HuH-7.5 (cell line): ENCODE measurements at places on chromosomes 11 and 22.

- no peak for DNase-seq
Measured at GRCh38 chr11:126800009-126800408, 200.6 kb downstream of the KIRREL3 start.

DNA sequence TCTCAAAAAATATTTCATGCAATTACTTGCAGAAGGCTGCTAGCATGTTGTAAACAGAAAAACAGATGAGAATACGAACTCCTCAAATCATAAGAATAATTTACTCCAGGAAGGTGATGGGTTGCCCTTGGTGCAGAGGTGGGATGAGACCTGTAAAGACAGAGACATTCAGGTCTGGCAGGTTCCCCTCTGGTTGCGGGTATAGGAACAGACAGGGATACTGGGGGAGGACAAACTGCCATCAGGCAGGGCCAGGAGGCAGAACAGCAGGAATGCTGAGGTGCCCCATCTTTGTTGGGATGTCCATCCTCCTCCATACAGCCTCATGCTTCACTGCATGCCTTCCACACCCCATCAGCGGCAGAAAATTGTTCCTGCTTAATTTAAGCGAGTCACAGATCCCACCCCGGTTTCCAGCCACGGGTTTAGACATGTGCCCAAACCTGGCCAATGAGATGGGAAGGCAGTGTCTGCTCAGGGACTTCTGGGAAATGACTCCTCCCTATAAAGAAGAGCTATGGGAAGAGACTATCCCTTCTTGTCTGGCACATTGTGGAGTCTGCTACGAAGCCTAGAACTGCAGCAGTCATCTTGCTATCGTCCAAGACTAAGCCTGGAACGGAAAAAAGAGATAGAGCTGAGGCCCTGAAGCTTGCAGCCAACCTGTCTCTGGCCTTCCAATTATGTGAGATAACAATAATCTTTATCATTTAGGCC is 23.1 kb upstream of the IRAG1 start:
- no peak for DNase-seq

- DNase-seq, result no peak
Measured at GRCh38 chr11:97702951-97703350, 1313.1 kb downstream of the JRKL start.

DNA sequence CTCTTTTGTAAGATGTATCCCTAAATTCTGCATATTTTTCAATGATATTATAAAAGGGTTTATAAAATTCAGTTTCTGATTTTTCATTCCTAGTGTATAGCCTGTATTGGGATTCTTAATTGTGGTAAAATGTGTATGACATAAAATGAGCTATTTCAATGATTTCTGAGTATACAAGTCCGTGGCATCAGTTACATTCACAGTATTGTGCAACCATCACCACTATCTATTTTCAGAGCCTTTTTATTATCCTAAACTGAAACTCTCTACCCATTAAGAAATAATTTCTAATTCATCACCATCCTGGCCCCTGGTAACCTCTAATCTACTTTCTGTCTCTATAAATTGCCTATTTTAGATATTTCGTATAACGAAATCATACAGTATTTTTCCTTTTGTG is 39.8 kb downstream of the EIF3F start:
- DNase-seq, result no peak

- DNase-seq, result no peak
Measured at GRCh38 chr11:6354651-6355485, 34.6 kb upstream of the CAVIN3 start.

DNA sequence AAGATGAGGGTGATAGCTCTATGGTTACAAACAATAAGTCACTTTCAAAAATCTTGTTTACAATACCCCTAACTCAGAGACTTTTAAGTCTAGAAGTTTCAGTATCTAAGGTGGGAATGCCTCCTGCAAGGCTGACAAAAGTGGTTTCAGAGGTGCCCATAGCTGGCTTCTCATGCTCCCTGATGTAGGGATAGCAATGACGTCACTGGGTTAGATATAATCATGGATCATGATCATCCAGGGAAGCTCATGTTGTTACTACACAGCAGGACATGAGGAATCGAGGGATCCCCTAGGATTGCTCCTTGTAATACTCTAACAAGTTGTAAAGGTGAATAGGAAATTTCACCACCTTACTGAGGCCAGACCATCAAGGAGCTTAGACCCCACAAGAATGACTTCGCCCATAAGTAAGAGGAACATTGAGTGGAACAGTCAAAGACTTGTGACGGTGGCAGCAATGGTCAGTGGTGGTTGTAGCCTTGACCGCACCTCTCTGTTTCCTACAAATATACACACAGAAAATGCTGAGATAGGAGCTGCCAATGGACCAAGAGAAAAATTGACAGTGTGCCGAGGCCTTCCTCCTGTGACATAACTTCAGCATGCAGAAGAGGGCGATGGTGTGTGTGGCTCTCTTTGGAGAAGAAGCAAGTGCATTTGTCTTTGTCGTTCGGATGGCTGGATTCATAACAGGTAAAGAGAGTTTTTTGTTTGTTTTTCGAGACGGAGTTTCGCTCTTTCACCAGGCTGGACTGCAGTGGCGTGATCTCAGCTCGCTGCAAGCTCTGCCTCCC is 15.6 kb downstream of the APOL4 start:
- no peak for DNase-seq

GRCh38 chr11:37456746-37457145 is 858.7 kb upstream of the RAG2 start:
- no peak for DNase-seq

DNA sequence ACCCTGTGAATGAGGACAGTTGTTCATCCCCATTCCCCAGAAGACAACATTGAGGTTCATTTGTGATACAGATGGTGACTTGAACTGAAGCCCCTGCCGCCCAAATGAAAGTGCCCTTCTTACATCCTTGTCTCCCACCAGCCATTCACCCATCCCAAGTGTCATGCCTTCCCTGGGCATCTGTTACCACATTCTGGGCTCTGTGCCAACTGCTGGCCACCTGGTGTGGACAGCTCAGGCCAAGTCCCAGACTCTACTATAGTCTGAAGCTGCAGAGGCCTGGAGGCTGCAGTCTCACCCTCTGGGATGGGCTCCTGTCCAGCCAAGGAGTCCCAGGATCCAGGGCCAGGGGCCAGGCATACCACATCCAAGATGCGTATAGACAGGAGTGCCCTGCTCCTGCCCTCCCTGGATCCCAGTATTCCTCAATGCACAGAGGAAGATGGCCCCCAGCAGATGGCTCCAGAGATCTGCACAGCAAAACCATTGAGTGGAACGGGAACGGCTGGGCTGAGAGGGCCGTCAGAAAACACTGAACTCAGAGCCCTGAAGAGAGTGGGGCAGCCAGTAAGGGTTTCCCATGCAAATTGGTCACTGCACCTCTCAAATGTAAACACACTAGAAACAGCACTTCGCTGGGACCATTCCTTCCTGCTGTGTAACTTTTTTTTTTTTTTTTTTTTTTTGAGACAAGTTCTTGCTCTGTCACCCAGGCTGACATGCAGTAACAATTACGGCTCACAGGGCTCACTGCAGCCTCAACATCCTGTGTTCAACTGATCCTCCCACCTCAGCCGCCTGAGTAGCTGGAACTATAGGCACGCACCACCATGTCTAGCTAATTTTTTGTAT is 22.8 kb downstream of the ARRB1 start:
- DNase-seq, result peak; percentile 59

DNA sequence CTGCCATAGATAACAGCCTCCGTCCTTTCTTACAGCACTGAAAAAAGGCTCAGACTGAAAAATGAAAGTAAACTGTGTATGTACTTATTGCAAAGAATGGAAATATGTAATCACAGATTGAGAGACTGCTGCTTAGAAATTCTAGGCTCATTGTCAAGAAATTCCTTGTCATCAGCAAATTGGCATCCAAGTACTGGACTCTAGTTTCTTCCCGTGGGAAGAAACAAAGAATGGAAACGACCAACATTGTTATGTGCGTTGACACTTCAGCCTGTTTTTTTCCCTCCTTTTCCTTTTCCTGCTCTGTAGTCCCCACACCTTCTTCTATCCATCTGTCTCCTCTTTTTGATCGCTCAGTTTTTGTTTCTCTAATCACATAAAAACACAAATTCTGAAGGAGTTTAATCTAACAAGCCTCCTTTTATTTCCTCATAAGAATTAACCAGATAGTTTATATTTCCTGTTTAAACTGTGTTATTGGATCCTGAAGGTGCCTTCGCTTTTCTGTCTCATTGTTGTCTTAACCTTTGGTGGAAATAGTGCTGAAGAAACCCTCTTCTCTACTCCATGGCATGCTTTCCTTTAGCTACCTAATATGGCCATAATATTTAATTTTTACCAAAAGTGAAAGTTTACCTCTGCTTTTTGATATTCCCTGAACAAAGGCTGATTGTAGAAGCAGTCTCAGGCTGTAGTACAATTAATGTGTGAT is 20.0 kb upstream of the CASP12 start:
- no peak for DNase-seq

GRCh38 chr11:1050581-1051355 is 14.2 kb upstream of the MUC6 start:
- DNase-seq, result peak; percentile 91

GRCh38 chr22:22759371-22759770 is 115.0 kb downstream of the GGTLC2 start:
- no peak for DNase-seq

GRCh38 chr22:50567721-50568252 is 5.1 kb upstream of the SYCE3 start:
- DNase-seq, result no peak

- DNase-seq, result no peak
Measured at GRCh38 chr22:45314786-45315185, 5.1 kb downstream of the FAM118A start.

DNA sequence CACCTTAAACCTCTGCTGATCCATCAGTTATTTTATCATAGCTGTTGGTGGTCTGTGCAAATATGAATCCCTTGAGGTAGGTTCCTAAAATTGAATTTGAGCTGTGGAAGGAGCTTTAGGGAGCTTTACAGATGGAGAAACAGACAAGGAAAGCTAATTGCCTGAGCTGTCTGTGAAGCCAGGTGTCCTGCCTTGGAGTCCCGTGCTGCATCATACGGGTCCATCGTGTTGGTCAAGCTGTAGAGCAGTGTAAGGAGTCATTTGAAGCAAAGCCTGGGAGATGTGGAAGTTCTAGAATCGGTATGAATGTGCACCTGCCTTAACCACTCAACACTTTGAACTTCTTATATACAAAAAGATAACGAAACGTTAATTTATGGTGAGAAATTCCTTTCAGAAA is 1.0 kb downstream of the POLA2 start:
- DNase-seq, result no peak

- peak; percentile 31 for DNase-seq
Measured at GRCh38 chr11:59429924-59430516, 3.8 kb upstream of the OR5A2 start.

GRCh38 chr11:693887-694562 is 997 bp downstream of the DEAF1 start:
- no peak for DNase-seq

DNA sequence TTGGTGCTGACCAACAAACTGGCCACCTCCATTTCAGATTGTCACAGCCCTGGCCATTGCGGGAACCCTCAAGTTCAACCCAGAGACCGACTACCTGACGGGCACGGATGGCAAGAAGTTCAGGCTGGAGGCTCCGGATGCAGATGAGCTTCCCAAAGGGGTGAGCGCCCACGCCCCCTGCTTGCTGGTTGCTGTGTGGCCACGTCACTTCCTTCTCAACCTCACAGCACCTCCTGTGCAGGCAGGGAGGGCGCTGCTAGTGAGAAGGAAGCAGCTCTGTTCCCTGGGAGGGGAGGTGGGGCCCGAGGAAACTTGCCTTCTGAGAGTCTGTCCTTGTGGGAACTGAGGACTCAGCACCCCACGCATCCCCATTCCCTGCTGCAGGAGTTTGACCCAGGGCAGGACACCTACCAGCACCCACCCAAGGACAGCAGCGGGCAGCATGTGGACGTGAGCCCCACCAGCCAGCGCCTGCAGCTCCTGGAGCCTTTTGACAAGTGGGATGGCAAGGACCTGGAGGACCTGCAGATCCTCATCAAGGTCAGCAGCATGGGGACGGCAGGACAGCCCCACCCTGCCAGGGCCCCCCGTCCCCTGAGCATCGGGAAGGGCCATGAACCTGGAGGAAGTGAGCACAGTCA is 19.3 kb downstream of the POLR3H start:
- DNase-seq, result no peak

- DNase-seq, result no peak
Measured at GRCh38 chr22:39513791-39514190, 6.6 kb upstream of the ATF4 start.
